ENCODE measurements at places on chromosomes 4 and X.
A peak's percentile ranks its signal among the peaks of the same experiment; 100 is the strongest.

DNA sequence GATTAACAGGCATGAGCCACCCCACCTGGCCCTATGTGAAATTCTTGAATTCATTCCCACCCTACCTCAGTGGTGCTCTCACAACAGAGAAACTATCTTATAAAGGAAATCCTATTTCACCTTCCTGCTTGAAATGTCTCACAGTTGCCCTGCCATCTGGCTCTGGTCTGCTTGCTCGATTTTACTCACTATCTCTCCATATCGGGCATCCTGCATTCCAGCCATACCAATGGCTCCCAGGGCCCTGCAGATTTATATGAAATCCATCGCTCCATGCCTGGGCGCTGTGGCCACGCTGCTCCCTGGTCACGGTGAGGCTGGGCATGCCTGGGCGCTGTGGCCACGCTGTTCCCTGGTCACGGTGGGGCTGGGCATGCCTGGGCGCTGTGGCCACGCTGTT lies 15.8 kb downstream of the SORBS2 start:
- peaks cover 6% of the 10 kb centered on the region for H3K4me1 ChIP-seq
- H3K36me3 ChIP-seq, result no peaks in the 10 kb centered on the region
- no peak for DNase-seq
- no peaks in the 10 kb centered on the region for H3K27me3 ChIP-seq
- no peak overlapping the region for H3K27ac ChIP-seq

GRCh38 chr4:84312426-84313012 lies 186.6 kb downstream of the NKX6-1 start:
- DNase-seq, result no peak
- no peaks in the 10 kb centered on the region for H3K4me1 ChIP-seq
- no peaks in the 10 kb centered on the region for H3K27me3 ChIP-seq
- no peaks in the 10 kb centered on the region for H3K36me3 ChIP-seq

GRCh38 chr4:181599134-181599533 lies 644.1 kb upstream of the TENM3 start:
- no peaks in the 10 kb centered on the region for H3K36me3 ChIP-seq
- H3K4me3 ChIP-seq, result no peak overlapping the region
- no peak for DNase-seq

DNA sequence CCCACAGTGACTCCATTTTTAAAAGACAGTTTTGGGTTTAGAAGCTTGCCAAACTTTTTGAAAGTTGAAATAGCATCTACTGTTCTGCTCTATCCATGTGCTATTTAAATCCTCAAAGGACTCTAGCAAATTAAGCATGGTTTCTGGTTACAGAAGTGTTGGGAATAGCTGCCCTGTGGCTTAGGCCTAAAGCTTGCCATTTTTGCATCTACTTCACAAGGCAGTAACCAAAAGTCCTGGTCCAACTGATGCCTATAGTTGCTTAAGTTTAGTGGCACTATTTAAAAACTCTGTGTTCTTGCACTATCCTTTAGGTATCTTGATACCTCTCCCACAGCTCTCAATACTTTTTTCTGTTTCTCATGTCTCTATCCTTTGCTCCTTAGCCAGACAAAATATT lies 251.0 kb upstream of the GPC4 start:
- no peaks in the 10 kb centered on the region for H3K36me3 ChIP-seq
- H3K27me3 ChIP-seq, result no peaks in the 10 kb centered on the region
- H3K4me3 ChIP-seq, result no peak overlapping the region
- no peaks in the 10 kb centered on the region for H3K4me1 ChIP-seq
- DNase-seq, result no peak

DNA sequence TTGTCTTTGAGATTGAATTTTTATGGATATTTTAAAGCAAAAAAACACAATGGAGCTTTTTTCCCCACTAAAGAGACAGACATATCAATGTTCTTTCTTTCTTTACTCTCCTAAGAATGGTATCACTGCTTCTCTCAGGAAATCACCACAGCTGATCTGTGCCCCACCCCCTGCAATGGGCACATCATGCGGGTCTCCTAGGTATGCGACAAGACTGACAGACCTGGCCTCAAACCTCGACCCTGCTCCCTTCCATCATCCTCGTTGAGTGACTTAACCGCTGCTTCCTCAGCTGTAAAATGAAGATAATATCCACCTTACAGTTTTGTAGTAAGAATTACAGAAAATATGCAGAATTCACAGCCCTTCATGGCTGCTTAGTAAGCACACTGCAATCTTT lies 58.3 kb downstream of the LEF1 start:
- no peak for DNase-seq
- no peaks in the 10 kb centered on the region for H3K36me3 ChIP-seq
- H3K27ac ChIP-seq, result no peak overlapping the region
- no peaks in the 10 kb centered on the region for H3K27me3 ChIP-seq
- H3K4me1 ChIP-seq, result no peaks in the 10 kb centered on the region

GRCh38 chr4:42452823-42453222 lies 55.5 kb downstream of the SHISA3 start:
- no peak overlapping the region for H3K4me3 ChIP-seq
- no peak for DNase-seq
- H3K4me1 ChIP-seq, result no peaks in the 10 kb centered on the region

DNA sequence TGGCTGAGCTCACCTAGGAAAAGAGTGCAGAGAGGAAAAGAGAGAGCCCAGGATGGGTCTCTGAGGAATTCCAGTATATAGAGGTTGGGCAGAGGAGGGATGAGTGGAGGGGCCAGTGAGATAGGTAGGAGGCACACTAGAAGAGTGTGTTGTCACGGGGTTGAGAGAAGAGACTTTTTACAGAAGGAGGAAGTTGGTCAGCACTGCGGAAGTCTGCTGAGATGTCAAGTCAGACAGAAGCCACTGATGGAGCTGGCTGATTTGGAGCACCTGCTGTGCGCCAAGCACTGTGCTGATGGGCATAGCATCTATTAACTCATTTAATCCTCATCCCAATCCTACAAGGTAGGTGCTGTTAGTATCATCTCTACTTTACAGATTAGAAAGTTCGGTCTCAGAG lies 60.4 kb downstream of the EFNB1 start:
- DNase-seq, result no peak
- peaks cover 15% of the 10 kb centered on the region for H3K27me3 ChIP-seq
- H3K4me1 ChIP-seq, result no peaks in the 10 kb centered on the region
- H3K36me3 ChIP-seq, result no peaks in the 10 kb centered on the region
- no peak overlapping the region for H3K4me3 ChIP-seq

DNA sequence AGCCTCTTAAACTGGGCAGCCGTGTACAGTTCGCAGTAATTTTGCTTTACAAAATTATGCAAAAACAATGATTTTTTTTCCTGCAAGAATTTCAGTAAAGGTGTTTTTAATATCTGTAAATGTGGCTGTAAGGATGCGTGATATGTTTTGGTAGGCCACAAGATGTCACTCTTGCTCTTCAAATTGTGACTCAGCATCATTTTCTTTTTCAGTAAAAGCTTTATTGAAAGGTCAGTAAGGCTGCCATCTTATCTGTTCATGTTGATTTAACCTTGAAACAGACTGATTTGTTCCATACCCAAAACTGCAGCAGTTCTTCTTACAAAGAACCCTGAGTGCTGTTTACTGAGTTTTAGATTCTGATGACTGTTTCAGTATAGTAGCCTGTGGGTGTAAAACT lies 39.9 kb downstream of the TXLNG start:
- DNase-seq, result peak; percentile 62
- H3K27me3 ChIP-seq, result no peaks in the 10 kb centered on the region
- H3K4me3 ChIP-seq, result no peak overlapping the region
- H3K4me1 ChIP-seq, result peaks cover 2% of the 10 kb centered on the region
- peaks cover 2% of the 10 kb centered on the region for H3K36me3 ChIP-seq
